ENCODE measurements at places on chromosomes 2 and 18.

GRCh38 chr2:96152304-96153161 is 7.3 kb upstream of the DUSP2 start:
- no peak for DNase-seq

- no peak for DNase-seq
Observed at GRCh38 chr18:42821492-42821891, 294.0 kb downstream of the RIT2 start.

- DNase-seq, result no peak
Observed at GRCh38 chr2:86072271-86072858, 33.3 kb downstream of the POLR1A start.

DNA sequence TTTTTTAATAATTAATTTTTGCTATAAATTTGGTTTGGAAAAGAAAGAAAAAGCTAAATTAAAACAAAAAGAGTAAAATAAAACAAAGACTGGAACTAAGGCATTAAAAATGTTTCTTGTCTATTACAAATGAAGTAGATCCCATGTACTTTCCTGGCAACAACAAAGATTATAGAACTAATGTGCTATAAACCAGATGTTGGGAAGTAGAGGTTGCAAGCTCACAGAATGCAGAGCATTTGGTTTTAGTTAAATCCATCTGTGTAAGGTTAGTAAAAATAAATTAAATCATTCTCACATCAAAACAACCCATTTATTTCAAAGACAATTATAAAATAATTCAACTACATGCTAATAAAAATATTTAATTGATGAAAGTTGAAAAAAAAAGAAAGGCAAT is 157.2 kb upstream of the ZC3H15 start:
- no peak for DNase-seq

GRCh38 chr2:227160164-227160563 is 3.8 kb downstream of the COL4A4 start:
- no peak for DNase-seq

DNA sequence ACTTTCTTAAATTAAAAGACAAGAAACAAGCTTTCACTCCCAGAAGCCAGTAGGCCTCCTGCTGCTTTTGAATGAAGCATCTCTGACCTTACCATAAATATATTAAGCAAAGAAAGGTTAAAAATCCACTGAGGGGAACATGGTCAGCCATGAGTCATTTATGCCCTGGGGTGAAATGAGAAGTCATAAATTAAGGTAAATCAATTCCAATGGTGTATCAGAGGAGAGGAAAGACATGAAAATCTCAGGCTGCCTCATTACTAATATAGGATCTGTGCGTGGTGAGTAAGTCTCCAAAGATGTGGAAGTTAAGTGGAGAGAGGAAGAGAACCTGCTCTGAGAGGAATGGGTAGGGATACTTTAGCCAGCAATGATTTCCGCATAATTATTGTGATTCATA is 292.3 kb upstream of the CHAC2 start:
- DNase-seq, result no peak

GRCh38 chr2:136116813-136117390 is 1.0 kb downstream of the CXCR4 start:
- peak; percentile 81 for DNase-seq

DNA sequence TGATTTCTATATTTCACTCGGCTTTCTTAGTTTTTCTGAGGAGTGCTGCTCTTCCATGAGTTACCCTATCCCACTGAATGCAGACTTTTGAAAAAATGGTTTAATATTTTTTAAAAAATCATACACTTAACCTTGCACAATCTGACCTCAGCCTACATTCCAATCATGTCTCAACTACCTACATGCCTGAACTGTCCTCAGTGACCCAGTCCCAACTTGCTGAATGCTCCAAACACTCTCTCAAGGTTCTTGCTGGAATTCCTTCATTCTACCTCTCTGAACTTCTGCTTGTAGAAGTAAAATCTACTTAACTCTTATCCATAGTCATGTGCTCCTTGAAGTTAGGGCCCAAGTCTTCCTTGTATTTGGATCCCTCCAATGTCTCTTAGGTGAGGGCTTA is 181.6 kb downstream of the XIRP2 start:
- no peak for DNase-seq

- DNase-seq, result no peak
Observed at GRCh38 chr2:113230531-113230930, 48.2 kb downstream of the PAX8 start.

DNA sequence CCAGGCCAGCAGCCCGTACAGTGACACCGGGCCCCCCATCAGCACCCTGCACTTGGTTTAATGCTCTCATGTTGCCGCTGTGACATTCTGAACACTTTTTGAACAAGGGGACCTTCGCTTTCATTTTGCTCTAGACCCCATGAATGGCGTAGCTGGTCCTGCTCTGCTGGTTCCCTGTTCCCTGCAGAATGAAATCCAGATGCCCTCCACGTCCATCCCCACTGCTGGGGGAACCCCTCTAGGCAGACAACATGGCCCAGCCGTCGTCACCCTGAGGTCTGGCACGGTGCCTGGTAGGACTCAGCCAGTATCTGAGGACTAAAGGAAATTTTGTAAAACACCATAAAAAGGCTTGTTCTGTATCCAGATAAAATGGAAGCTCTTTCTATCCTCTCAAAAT is 128.6 kb downstream of the KCTD1 start:
- DNase-seq, result no peak

Data from activated CD8-positive, alpha-beta memory T cell treated with anti-CD3 and anti-CD28 coated beads, Interleukin-2, amount 50 U/mL, for 48 hours (primary cell).